ENCODE measurements at places on chromosomes 12 and 14. TPM values are rescaled to one million over a fixed set of nuclear protein-coding genes. Genes with fewer than 3 reads are reported as not detected.

DNA sequence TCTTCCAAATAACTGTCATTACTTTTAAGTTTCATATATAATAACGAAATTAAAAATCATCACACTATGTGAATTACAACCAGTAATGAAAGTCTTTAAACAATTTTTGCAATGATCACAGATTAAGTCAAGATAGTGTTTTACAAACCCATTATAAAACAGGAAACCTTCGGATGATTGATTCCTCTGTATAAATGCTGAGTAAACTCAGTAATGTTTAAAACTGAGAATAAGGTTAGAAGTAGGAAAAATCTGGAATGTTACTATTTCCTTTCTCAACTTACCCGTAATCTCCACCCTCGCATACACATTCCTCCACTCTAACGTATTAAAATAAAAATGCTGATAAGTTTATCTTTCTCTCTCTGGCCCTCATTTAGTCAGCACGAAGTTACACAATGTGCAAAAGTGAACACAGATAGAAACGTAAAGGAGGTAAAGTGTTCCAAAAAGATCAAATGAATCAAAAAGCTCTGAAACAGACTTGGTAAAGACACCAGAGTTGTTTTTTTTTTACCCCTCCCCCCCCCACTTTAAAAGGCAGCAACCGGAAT, 1.6 kb downstream of the ZFC3H1 start:
- peaks cover 22% of the 10 kb centered on the region for H3K4me1 ChIP-seq
- peaks cover 4% of the 10 kb centered on the region for H3K36me3 ChIP-seq
- H3K27me3 ChIP-seq: no peaks in the 10 kb centered on the region
- H3K27ac ChIP-seq: no peak overlapping the region
- peak overlapping the region; percentile 76 for H3K4me3 ChIP-seq

GRCh38 chr14:31660191-31660590, 99.0 kb downstream of the NUBPL start:
- no peak for DNase-seq
- H3K36me3 ChIP-seq: no peaks in the 10 kb centered on the region
- H3K4me1 ChIP-seq: no peaks in the 10 kb centered on the region
- no peak overlapping the region for H3K4me3 ChIP-seq
- no peaks in the 10 kb centered on the region for H3K27me3 ChIP-seq

KRT73 gene
- total RNA-seq: not detected

RTL1 gene
- total RNA-seq: not detected

- DNase-seq: no peak
- H3K4me1 ChIP-seq: no peaks in the 10 kb centered on the region
- no peak overlapping the region for H3K4me3 ChIP-seq
- H3K27ac ChIP-seq: no peak overlapping the region
- H3K36me3 ChIP-seq: peaks cover 8% of the 10 kb centered on the region
These were observed 12.6 kb downstream of the SETD3 start for GRCh38 chr14:99468081-99468480.

GRCh38 chr14:49280566-49280965, 305.6 kb downstream of the RPS29 start:
- no peaks in the 10 kb centered on the region for H3K27me3 ChIP-seq
- H3K27ac ChIP-seq: no peak overlapping the region
- no peak overlapping the region for H3K4me3 ChIP-seq
- DNase-seq: no peak
- H3K4me1 ChIP-seq: no peaks in the 10 kb centered on the region

- H3K4me3 ChIP-seq: no peak overlapping the region
- no peaks in the 10 kb centered on the region for H3K36me3 ChIP-seq
- H3K4me1 ChIP-seq: peaks cover 11% of the 10 kb centered on the region
- no peak for DNase-seq
These were observed 1.7 kb upstream of the NRIP2 start for GRCh38 chr12:2836574-2836973.
